Retinal pigment epithelial cell (primary cell): ENCODE measurements at places on chromosomes 3 and 15.
A peak's percentile ranks its signal among the peaks of the same experiment; 100 is the strongest.

GRCh38 chr15:95897651-95898050 is 432.8 kb upstream of the NR2F2 start:
- DNase-seq = no peak

DNA sequence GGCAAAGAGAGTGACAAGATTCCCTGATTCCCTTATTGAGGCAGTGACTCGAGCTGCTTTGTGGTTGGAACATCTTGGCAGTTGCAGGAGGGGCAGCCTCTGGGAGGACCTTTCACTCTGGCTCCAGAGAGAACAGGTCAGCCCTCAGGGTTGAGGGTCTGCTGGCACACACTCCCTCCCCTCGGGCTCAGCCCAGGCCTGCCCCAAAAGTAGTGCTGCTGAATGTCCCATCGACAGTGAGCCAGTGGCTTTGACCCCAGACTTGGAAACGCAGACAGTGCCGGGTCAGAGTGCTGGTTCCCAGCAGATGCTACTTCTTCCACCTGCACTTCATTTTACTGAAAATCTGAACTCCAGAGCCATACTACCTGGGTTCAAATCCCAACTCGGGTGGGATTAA is 25.6 kb upstream of the ATP2B2 start:
- no peak for DNase-seq

- no peak for DNase-seq
Measured at GRCh38 chr15:68515371-68516095, 63.3 kb upstream of the CORO2B start.

GRCh38 chr3:78732893-78733292 is 1034.9 kb downstream of the ROBO1 start:
- DNase-seq = no peak

DNA sequence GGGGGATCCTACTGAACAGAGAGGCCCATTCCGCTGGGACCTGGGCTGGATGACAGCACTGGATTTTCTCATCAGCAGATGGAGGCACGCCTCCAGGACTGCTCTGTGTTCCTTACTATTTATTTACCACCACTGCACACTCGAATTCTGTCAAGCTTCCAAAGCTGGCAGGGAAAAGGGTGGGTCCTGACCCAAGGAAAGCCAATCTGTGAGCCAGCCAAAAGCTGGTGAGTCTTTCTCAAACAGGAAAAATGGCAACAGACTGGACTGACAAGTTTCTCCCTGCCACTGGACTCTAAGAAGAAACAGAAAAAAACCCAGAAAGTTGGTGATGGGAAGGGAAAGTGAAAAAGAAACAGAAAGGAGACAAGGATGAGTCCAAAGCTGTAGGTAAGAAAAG is 37.8 kb downstream of the CD47 start:
- DNase-seq = no peak

- DNase-seq = no peak
Measured at GRCh38 chr3:13477943-13478342, 2.2 kb upstream of the HDAC11 start.

GRCh38 chr3:100261485-100261903 is 702 bp downstream of the TBC1D23 start:
- DNase-seq = no peak

- no peak for DNase-seq
Measured at GRCh38 chr3:28171962-28172361, 69.5 kb upstream of the CMC1 start.

GRCh38 chr15:29207758-29208108 is 61.9 kb downstream of the NSMCE3 start:
- no peak for DNase-seq

GRCh38 chr3:23985747-23986544 is 40.9 kb downstream of the NR1D2 start:
- no peak for DNase-seq

GRCh38 chr15:36951731-36952247 is 148.6 kb downstream of the MEIS2 start:
- DNase-seq = no peak

GRCh38 chr3:38992117-38992760 is 59.5 kb downstream of the SCN11A start:
- no peak for DNase-seq

- DNase-seq = no peak
Measured at GRCh38 chr3:177421481-177421785, 224.2 kb upstream of the TBL1XR1 start.

- DNase-seq = no peak
Measured at GRCh38 chr3:115359536-115359935, 212.4 kb upstream of the ZBTB20 start.

- DNase-seq = no peak
Measured at GRCh38 chr3:102169915-102170479, 264.8 kb upstream of the ZPLD1 start.

DNA sequence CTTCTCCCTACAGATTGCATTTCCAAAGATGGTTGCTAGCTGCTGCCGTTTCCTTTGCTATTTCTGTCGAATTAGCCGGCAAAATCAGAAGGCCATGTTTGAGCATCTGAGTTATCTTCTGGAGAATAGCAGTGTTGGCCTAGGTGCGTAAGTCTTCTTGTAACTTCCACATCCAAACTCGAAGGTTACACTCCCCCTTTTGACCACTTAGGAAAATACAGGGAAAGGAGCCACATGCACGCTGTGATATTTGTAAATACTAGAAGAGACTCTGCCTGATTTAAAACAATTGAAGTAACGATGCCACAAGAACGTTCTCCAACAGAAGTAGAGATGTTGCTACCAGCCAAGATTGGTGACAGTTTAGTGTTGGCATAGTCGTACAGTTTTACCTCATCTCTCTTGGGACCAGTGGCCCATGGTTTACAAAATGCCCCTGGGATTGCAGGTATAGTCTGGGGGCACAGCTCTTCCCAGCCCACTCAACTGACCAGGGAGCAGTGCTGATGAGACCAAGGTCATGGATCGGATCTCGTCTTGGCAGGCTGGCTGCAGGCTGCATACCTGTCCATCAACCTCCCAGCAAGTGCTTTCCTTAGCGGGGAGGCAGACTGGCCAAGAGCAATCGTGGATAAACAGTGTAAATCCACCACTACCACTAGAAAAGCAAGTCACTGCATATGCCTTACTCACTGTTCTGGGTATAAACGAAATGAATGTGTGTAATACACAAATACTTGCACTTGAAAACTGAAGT is 268.4 kb upstream of the CHRM5 start:
- DNase-seq = no peak

GRCh38 chr3:104437891-104438290 is 928.8 kb upstream of the ALCAM start:
- no peak for DNase-seq

- no peak for DNase-seq
Measured at GRCh38 chr3:119551598-119551997, 7.8 kb downstream of the CD80 start.

DNA sequence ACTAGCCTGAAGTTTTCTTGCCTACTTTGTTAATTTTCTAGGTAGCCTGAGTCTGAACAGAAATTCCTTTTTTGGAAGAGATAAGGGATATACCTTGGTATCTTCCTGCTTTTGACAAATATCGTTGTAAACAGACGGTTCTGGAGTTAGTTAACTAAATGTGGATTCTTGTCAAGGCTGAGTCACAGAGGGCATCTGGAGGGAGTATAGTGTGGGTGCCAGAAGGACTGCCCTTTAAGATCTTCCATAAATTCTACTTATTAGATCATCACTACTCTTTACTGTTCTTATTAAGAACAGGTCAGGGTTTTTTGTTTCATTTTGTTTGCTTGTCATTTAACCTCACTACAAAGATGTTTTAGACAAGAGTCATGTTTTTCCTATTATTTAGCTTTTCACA is 125.3 kb upstream of the SKOR1 start:
- DNase-seq = no peak

- DNase-seq = no peak
Measured at GRCh38 chr15:65856821-65857455, 12.4 kb upstream of the RAB11A start.

GRCh38 chr3:4680227-4680691 is 187.1 kb downstream of the ITPR1 start:
- DNase-seq = peak; percentile 68

- no peak for DNase-seq
Measured at GRCh38 chr3:159775372-159775961, 213.2 kb upstream of the IL12A start.

DNA sequence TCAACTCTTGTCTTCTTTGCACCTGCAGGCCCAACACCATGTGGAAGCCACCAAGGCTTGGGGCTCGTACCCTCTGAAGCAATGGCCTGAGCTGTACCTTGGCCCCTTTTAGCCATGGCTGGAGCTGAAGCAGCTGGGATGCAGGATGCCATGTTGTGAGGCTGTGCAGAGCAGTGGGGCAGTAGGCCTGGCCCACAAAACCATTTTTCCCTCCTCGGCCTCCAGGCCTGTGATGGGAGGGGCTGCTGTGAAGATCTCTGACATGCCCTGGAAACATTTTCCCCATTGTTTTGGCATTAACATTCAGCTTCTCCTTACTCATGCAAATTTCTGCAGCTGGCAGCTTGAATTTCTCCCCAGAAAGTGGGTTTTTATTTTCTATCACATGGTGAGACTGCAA is 58.5 kb downstream of the DPH6 start:
- DNase-seq = no peak

DNA sequence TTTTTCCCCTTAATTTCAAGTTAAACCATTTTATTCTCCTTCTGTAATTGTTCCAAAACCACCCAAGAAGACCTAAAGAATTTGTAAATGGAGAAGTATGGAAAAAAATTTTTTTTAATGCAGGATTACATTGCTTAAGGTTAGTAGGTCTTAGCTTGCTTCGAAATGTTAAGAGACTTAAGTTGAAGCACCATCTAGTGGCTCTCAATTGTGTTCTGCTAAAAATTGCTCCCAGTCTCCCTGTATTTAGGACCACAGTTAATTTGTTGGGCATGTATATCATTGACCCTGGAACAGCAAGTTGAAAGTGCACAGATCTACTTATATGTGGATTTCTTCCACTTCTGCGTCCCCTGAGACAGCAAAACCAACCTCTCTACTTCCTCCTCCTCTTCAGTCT is 32.4 kb downstream of the CD200R1L start:
- peak; percentile 43 for DNase-seq

- DNase-seq = no peak
Measured at GRCh38 chr3:8486936-8487335, 14.7 kb upstream of the LMCD1 start.

- no peak for DNase-seq
Measured at GRCh38 chr15:69472046-69472445, 19.4 kb downstream of the RPLP1 start.

DNA sequence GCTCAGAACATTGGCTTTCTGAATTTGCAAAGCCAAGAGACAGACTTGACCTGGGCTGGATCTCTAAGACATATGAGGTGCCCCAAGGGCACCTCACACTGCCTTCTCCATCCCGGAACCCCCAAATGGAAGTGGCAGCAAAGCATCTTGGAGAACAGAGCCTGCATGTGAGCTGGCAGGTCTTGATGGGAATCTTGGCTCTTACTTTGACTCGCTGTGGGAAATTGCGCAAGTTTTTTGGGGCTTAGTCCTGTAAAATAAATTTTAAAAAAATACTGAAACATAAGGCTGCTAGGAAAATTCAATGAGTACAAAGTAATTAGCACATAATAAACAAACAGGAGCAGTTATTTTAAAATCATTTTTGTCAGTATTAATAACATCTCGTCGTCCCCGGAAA is 13.7 kb upstream of the SEC22A start:
- DNase-seq = no peak

DNA sequence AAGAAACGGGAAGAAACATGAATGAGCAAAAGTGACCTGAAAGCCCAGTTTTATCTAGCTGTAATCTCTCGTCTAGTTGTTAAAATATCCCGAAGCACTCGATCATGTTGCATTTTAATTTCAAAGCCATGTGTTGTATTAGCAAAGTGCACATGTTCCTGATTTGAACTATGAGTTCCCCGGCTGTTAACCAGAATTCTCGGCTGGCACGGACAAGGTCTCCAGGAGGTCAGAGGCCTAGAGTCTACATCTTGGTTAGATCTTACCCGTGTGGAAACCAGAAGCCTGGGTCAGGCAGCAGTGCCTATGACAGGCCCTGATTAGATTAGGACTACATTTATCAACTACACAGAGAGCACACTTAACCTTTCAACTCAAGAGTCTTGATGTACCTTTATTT is 195.8 kb downstream of the CDIN1 start:
- DNase-seq = no peak

- no peak for DNase-seq
Measured at GRCh38 chr15:78007964-78008886, 69.3 kb downstream of the TBC1D2B start.
